ENCODE measurements at places on chromosomes 12 and 14.

GRCh38 chr12:81627336-81628189, 131.6 kb downstream of the PPFIA2 start:
- no peak for DNase-seq

DNA sequence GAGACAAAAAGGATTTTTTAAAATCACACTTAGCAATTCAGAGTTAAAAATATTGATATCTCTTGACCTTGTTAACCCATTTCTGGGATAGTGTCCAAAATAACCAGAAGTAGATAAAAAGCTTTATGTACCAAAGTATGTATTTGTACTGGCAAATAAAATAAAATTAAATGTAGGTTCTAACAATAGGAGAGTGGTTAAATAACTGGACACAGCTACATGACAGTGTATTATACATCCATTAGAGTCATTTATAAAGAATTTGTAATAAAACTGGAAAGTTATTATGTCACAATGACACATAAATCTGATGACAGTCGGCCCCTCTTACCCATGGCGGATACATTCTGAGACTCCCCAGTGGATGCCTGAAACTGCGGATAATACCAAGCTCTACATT, 34.0 kb downstream of the BMAL2 start:
- DNase-seq = no peak

- DNase-seq = peak; percentile 35
Measured at GRCh38 chr12:53695152-53696145, 19.6 kb upstream of the ATP5MC2 start.

- DNase-seq = no peak
Measured at GRCh38 chr12:110050927-110051326, 2.6 kb upstream of the C12orf76 start.

DNA sequence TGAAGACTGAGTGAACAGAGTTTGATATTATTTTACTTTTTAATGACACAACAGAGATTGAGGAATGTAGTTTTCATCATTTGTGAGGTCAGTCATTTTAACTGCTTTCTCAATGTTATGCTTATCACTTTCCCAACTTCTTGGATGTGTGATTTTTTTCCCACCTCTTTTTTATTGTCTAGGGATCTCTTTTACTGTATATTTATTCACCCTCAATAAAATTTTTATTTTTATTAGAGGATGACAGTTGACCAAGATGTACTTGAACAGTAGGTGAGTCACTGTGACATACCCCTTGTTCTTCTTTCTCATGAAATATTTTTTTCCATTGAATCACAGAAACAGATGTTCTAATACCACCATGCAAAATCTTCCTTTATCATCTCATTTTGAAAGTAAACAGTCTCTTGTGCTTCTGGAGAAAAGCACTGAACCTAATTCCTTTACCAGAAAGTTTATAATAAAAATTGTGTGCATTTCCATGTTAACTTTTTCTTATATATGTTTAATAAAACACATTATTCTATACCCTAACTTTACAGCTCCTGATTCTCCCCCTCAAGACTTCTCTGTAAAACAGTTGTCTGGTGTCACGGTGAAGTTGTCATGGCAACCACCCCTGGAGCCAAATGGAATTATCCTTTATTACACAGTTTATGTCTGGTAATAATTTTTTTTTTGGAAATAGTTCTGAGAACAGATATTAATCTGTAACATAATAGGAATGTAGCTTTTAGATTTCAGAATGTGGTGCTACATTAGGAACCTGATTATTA, 65.9 kb downstream of the PTPRQ start:
- DNase-seq = no peak

GRCh38 chr12:15705606-15706005, 83.6 kb downstream of the EPS8 start:
- DNase-seq = no peak

DNA sequence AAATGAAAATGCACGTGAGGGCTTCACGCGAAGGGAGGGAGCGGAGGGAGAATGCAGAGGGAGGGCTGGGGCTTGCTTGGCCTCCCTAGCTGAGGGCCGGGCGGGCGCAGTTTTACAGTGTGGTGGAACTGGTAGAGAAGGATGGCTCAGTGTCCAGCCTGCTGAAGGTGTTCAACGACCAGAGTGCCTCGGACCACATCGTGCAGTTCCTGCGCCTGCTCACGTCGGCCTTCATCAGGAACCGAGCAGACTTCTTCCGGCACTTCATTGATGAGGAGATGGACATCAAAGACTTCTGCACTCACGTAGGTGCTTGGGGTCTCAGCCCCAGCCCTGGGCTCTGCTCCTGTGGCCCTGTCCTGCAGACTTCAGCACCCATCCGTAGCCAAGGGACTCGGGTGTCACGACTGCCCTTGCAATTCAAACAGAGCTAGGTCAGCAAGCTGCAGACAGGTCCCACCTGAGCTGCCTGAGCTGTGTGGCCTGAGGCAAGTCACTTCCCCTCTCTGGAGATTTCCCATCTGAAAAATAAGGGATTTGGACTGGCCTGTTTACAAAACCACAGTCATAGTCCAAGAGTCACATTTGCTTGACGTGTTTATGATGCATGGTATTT, 18.4 kb downstream of the OTUB2 start:
- DNase-seq = no peak

DNA sequence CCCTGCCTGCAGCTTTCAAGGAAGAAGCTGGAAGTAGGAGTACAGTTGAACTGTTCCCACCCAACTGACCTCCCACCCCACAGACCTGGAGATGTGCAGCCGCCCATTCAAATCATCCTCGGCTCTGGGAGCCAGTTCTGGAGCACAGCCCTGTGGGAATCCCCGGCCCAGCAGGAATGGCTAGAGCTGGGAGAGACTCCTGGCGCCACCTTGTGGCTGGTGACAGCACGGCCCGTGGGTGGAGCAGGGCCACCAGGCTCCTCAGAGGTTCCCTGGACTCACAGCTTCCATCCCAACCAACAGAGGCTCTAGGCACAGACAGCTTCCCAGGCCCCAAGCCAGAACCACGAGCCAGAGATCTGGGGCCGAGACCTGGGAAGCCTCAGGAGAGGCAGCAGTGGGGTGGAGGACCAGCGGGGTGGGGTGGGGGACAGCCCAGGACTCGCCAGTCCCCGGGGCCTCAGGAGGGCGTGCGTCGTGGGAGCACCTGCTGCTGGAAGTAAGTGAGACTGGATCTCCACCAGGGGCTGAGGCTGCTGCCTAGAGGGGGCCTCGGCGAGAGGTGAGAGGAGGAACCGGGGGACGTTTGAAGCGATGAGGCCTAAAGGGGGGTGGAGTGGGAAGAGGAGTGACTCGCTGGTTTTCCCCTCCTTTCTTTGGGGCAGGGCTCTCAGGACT, 43.4 kb downstream of the RNF34 start:
- peak; percentile 94 for DNase-seq

GRCh38 chr14:64844272-64844671, 35.4 kb downstream of the SPTB start:
- DNase-seq = no peak

GRCh38 chr14:21096978-21097635, 1.3 kb downstream of the ZNF219 start:
- DNase-seq = no peak

DNA sequence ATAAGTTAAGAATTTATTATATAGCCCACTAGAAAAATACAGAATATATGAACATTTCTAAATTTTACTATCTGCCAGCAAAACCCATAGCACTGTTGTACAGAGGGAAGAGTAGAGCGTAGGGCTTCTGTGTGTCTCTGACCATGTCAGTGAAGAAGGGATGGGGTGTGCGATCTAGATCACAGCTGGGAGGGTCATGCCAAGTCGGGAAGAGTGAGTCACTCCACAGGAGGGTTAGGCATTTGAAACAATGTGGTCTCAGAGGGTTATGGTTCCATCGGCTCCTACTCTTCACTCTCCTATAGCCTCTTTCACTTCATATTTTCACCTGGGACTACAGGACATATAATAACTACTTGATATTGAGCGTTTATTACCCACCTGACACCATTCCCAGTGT, 185.1 kb upstream of the DDHD1 start:
- DNase-seq = no peak

- no peak for DNase-seq
Measured at GRCh38 chr14:64929014-64929359, 13.6 kb downstream of the GPX2 start.

GRCh38 chr14:105197211-105197641, 16.1 kb upstream of the NUDT14 start:
- DNase-seq = peak; percentile 79

DNA sequence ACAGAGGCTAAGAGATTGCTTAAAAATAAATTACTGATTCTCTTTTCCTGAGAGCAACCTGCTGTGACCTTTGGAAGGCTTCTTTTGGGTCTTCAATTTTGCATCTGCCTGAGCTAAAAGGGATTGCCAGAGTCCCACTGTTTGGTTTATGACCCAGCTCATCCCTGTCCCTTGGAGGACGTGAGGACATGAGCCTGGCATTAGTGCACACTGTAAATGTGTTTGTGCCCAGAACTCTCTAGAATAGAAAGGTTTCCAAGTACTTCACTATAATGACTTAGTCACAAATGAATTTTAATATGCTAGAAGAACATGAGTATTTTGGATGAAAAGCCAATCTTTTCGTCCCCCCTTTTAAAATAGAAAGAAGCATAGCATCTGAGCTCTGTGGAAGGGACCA, 47.1 kb upstream of the CDKN3 start:
- no peak for DNase-seq

GRCh38 chr12:89988188-89988915, 279.7 kb upstream of the ATP2B1 start:
- no peak for DNase-seq

GRCh38 chr12:117042862-117043261, 56.4 kb downstream of the TESC start:
- no peak for DNase-seq

DNA sequence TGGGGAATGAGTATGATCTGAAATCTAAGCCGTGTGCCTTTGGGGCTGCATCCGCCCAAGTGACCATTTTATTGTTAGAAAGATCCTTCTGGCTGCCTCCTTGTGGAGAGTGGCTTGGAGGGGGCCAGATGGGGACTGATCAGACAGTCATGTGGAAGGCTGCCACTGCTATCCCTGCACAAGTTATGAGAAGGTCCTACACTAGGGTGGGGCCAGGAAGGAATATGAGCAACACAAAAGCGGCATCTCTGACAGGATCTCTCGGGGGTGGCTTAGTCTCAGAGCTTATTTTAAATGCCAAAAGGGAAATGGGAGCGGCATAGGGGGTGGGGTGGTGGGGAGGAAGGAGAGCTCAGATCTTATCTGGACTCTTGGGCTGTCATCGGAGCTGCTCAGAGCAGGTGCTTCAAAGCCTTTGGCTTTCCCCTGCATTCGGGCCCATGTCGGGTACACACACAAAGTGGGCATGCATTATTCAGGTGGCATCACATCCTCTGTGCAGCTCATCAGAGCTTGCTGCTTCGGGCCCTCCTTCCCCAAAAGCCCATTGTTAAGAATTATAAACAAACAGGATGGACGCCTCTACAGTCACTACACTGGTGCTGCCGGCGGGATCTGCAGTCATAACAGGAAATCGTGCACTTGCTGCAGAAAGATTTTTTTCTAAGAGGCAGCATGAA, 805.4 kb downstream of the VRK1 start:
- DNase-seq = no peak

GRCh38 chr14:90759370-90760077, 56.7 kb downstream of the TTC7B start:
- no peak for DNase-seq

DNA sequence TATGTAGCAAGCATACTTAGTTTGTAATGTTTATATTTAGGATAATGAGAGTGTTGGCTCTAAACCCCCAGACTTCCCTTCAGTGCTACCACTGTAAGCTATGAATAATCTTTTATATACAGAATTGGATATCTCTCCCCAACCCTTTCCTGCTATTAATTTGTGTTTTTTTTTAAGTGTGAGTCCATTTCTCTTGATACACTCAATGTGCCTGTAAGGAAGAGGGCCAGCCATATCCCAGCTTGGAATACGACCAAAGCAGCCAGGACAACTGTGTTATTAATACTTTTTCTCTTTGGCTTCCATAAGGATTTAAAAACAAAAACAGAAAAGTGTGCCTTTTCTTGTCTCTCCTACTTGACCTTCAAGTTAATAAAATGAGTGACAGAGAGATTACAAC, 116.7 kb downstream of the SNAPC1 start:
- no peak for DNase-seq

- no peak for DNase-seq
Measured at GRCh38 chr14:53360829-53361228, 207.7 kb upstream of the DDHD1 start.

- DNase-seq = no peak
Measured at GRCh38 chr14:101109981-101110728, 206.6 kb upstream of the RTL1 start.

DNA sequence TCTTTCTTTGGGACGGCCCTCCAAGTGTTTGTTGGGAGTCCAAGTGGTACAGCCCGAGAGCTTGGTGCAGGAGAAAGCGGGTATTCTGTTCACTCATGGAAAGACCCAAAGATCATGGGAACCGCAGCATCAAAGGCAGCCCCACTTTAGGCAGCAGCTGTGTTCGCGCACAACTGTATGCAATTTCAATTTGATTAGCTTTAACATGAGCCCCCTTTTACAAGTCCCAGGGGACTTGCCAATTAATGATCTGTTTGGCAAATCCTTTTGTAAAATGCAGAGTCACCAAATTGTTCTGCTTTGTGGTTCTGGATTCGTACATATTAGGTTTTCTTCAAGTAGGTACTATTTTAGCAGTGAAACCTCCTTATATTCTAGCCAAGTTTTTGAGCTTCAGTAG, 217.7 kb downstream of the AACS start:
- no peak for DNase-seq

- DNase-seq = peak; percentile 3
Measured at GRCh38 chr12:98838231-98838647, 193.1 kb downstream of the APAF1 start.

- no peak for DNase-seq
Measured at GRCh38 chr12:99339663-99340062, 307.9 kb upstream of the GARIN6 start.

DNA sequence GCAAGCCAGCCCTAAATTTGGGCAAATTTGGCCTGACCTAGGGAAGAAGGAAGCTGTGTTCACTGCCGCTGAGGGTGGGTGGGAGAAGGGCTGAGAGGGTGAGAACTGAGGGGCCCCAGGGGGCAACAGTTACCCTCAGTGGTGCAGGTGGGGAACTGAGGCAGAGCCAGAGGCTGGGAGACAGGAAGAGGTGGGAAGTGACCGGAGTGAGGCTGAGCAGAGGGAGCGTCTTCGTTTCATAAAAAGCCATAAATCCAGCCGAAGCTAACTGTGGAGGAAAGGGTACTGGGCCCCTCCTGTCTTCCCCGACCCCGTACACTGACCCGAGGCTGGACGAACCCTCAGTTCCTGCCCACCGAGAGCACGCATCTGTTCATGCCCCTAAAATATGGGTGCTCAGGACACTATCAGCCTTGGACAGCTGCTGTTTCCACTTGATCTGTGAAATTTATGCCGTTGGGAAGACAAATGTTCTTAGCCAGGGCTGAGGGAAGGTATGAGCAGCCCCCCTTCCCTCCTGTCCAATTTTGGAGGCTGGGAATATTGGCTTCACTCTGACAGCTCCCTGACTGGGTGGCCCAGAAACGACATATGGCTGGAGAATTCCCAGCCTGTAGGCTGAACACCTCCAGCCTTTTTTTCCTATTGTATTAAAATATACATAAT, 116.5 kb downstream of the KIF26A start:
- DNase-seq = no peak
